ENCODE measurements at places on chromosomes 3 and 15.

DNA sequence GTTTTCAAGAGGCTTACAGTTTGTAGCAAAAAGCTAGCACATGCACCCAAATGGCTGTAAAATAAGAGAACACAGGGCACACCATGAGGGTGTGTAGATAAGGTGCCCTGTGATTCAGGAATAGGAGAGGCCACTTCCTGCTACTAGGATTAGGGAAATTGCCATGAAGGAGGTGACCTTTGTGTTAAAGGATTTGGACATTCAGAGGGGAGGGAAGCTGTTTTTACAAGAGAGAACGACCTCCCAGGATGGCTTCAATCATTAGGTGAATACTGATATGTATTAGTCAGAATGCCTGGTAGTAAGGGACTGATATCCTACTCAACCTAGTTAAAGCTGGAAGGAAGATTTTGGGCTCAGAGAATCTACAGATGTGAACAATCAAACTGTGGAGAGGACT, 35.7 kb upstream of the ABHD17C start:
- no peak for DNase-seq

- DNase-seq = no peak
These were observed 30.1 kb upstream of the PGPEP1L start for GRCh38 chr15:99037646-99038045.

DNA sequence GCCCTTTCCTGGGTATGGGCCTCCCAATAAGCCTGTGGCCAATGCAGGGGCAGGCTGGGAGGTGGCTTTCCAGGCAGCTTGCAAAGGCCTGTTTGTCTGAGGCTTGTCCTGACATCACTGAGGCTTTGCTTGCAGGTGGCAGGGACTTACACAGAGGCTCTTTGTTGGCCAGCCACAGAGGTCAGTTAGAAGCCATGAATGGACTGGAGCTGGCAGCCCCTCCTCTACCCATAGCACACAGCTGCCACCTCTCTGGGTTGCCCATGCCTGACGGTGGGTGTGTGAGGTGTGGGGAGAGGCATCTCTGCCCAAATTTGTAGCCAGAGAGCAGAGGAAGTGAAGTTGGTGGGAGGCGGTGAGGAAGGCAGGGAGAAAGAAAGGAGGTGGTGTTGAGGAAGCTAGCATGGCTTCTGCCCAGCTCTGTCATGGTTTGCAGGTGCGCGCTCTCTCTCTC, 17.1 kb downstream of the LIMD1 start:
- no peak for DNase-seq

DNA sequence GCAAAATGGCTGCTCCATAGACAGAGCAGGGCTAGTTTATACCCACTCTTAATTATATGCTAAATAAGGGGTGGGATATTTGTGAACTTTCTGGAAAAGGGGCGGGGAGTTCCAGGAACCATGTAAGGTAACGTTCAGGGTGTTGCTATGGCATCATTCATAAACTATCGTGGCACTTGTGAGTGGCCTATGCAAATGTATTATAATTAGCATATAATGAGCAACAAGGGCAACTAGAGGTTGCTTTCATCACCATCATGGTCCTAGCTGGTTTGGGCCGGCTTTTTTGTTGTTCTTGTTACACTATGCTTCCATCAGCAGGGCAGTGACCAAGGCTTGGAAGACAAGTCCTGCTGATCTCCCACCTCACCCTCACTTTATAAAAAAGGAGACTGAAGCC, 43.2 kb upstream of the FGD5 start:
- no peak for DNase-seq

DNA sequence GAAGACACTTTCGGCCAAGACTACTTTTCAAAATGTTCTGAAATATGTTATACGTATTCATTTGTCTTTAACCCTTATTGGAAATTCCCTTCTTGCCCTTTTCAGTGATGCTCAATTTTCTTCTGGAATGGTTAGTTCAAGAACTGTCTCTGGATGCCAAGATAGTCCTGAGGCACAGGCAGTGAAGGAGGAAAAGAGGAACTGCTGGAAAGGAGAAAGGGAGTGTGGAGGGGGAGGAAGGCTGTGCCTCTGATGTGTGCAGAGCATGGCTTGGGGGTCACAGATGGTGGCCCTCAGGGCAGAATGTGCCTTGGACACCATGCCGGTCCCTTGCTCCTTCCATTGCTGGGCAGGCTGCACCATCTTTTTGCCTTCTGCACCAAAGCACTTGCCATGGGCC, 73.7 kb downstream of the CEP63 start:
- DNase-seq = no peak

DNA sequence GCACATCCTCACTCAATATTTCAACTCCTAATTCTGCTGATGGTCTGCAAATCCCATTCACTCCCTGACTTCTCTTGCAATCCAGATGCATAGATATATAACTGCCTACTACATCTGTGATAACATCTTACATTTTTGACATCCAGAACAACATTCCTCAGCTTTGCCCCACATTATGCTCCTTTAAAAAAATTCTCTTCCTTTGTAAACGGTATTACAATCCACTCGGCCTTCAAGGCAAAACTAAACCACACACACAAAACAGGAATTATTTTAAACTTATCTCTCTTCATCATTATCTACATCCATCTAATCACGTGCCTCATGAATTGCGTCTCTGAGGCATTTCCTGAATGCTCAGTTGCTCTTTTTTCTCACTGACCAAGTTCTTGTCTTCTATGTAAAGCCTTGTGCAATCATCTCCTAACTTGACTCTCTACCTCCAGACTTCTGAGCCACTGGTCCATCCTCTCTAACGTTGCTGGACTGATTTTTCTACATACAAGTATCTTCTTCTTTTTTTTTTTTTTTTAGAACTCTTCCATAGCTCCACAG, 117.0 kb downstream of the SATB1 start:
- no peak for DNase-seq

Measured in MG63 (cell line).